NCI-H1436 treated with DMSO at 0.1 percent for 48 hours (cell line): ENCODE measurements at places on chromosomes 7 and 10.

DNA sequence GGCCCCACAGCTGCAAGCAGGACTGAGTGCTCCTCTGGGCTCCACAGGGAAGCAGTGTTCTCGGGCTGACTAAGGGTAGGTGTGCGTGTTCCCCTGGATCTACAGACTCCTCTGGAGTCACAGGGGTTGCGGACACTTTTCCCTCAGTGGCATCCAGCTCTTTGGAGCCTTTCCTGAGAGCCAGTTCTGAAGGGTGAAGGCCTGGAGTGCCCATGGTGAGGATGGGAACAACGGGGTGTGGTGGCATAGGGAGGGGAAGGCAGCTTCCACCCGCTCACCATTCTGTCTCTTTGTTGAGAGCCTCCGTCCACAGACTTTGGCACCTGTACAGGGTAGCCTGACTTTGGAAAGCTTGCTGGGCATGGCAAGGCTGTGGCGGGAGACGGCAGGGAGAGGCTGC lies 104.1 kb upstream of the PCBD1 start:
- DNase-seq: no peak

DNA sequence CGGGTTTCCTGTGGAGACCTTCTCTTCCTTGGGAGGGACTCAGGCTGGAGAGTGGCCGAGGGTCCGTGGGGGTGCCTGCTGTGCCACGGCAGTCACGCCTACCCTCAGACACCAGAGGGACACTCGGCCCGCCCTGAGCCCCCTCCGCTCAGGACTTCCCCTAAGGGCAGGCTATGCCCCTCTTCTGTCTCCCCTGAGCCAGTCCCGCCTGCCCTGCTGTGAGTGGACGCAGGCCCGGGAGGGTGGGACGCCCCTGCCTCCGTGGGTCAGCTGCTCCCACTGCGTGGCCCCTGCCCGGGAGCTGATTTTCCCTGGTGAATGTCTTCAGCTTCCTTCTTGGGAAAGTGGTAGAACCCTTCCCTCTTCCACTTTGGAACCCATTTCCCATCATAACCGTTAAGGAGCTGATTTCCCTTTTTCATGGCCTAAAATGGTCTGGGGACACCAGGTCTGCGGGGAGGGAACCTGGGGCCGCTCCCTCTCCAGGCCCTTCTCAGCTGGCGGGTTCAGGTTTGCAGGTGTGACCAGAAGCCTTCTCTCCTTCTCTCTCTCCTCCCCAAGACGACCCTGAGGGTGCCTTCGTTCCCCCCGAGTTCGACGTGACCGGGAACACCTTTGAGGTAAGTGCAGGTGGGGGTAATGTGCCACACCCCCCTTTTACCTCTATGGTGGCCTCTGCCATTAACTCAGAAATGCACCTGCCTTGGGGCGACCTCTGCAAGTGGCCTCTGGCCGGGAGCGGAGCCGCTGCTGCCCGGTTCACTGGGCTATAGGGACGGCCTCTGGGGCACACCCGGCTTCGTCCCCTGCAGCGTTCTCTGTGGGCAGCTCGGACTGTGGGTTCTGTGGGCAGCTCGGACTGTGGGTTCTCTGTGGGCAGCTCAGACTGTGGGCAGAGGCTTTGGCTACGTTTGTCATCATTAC lies 7.9 kb downstream of the KNDC1 start:
- DNase-seq: no peak

GRCh38 chr10:44369854-44370253 lies 15.0 kb downstream of the CXCL12 start:
- no peak for DNase-seq

- no peak for DNase-seq
Observed at GRCh38 chr10:59748834-59749233, 4.4 kb downstream of the MRLN start.

- no peak for DNase-seq
Observed at GRCh38 chr7:108088729-108089128, 41.4 kb downstream of the LAMB4 start.

- no peak for DNase-seq
Observed at GRCh38 chr7:142714375-142714774, 34.9 kb upstream of the PRSS1 start.

DNA sequence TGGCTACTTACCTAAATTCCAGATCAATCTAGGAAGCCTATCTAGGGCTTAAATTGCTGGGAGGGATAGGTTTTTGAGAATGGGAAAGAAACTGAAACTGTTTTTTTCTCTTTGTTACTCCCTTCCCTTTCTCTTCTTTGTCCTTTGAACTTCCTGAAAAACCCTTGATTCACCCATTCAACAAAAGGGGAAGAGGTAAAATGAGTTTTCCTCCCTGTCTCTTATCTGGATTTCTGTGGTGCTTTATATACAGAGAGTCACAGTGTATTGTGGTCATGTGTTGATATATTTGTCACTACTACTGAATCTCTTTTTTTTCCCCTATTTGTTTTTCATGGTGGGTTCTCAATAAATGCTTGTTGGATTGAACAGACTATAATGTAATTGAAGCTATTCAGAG lies 19.8 kb upstream of the NUP205 start:
- no peak for DNase-seq

- DNase-seq: no peak
Observed at GRCh38 chr10:61701706-61702105, 39.0 kb downstream of the CABCOCO1 start.
